ENCODE measurements at places on chromosomes 1 and 21.

DNA sequence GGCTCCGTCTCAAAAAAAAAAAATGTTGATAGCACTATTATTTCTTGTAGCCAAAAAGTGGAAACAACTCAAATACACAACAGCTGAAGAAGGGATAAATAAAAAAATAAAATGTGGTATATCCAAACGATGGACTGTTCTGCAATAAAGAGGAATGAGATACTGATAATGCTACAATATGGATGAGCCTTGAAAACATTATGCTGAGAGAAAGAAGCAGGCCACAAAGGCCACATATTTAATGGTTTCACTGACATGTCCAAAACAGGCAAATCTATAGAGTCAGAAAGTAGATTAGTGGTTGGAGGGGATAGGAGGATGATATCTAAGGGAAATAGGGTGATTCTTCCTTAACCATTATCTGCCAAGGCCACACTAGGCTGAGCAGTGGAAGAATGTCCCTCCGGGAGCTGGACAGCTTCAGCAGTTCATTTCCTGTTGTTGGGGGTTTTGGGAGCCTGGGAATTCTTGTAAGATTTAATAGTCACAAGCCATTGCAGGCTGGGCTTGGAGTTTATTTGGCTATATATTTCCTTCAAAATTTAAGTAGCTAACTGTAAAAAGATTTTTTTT, 53.5 kb downstream of the ST3GAL3 start:
- DNase-seq, result no peak

- DNase-seq, result no peak
Measured at GRCh38 chr21:39788383-39788782, 43.4 kb downstream of the IGSF5 start.

GRCh38 chr21:28604946-28605537, 387.6 kb downstream of the LTN1 start:
- DNase-seq, result no peak

DNA sequence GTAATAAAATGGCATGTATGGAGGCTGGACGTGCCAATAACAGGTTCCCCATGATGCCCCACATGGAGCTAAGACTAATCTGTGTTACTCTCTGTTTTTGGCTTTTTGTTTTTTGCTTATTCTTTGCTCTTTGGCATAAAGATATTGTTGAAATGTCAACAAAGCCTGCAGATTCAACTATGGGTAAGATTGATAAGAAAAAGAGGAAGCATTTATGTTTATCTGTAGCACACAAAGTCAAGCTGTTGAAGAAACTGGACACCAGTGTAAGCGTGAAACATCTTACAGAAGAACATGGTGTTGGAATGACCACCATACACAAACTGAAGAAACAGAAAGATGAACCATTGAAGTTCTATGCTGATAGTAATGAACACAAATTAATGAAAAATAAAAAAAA, 402.7 kb downstream of the LTN1 start:
- no peak for DNase-seq

GRCh38 chr1:149916193-149916897, 1.3 kb downstream of the SV2A start:
- no peak for DNase-seq

DNA sequence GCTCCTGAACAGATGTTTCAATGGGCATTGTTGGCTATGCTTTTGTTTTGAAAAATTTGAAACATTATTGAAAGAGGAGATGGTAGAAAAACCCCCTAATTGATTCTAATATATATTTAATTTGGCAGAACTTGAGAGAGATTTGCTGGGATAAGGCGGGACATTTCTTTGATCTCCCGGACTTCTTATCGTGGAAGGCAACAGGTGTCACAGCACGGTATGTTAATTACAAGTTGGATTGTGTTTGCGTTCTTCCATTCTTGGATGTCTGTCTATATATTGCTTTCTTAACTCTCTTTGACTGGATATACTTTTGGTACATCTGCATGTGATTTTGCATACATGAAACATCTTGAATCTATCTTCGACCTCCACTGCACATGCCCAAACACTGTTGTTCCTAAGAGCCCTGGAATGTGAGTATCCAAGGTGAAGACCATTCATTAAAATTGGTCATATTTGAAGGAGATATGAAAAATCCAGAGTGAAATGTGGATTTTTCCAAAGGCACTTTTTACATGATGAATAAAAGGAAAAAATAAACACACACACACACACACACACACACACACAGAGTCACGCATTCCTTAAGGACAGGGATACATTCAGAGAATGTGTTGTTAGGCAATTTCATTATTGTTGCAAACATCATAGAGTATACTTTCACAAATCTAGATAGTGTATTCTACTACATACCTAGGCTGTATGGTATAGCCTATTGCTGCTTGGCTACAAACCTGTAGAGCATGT, 81.9 kb downstream of the FGGY start:
- DNase-seq, result no peak

DNA sequence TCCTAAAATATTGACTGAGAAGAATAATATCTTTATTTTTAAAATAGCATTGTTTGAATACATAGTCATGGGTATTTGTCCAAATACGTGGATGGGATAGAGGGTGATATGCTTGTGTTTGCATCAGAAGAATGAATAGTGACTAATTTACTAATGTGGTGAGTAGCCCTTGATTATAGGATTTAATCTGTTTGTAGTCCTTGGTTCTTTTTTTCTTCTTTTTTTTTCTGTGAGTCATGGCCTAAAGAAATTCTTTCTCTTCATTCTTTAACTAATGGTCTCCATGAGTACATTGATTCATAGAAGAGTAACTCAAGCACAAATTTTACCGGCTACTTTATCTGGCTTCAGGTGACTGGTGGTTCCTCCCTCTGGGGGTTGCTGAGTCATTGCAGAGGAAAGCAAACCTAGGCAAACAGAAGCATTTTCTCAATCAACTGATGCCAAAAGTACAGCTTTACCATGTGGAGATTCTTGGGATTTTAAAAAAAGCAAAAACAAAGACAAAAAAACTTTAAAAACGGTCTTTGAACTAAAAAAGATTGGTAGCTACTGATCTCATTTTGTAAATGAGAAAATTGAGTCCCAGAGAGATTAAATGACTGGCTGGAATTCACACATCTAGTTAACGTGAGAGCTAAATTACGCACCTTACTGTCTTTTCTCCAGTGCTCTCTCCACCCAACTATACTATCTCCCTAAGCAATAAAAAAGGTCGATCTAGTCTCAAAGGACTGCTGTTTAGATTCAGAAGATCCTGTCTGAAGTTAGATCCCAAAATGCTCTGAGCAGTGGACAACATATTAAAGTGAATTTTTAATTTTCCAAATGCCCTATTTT, 40.5 kb downstream of the AK5 start:
- DNase-seq, result no peak

DNA sequence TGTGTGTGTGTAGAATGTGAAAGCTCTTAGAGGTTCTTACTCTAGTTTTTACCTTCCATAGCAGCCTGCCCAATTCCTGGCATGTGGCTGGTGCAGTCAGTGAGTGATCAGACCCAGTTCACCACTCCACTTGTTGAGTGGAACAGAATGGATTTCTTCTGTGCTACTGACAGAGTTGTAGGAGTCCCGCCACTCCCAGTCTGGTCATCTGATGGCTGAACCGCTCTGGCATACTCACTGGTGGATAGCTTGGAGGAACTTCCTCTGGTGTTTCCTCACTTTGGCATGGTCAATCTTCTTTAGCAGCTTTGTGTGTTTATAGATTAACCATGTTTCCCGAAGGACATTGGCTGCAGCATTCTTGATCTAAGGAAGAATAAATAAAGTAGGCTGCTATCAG, 106.7 kb upstream of the ADAR start:
- no peak for DNase-seq

GRCh38 chr1:98342566-98342965, 319.0 kb upstream of the SNX7 start:
- DNase-seq, result no peak

DNA sequence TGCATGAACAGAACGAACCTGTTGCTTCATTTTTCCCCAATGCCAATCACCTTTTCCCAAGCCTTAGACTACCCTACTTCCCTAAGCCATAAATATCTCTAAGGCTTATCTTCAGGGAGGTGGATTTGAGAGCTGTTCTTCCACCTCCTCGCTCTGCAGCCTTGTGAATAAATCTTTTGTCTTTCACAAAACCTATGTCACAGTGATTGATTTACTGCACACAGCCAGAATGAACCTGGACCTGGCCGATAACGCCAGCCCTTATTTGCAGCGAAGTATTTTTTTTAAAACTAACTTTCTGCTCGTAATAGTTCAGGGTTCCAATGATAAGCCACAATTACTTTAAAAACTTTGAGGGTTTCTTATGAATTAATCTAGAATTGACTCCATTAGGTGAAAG, 632.6 kb downstream of the PTPRU start:
- no peak for DNase-seq

DNA sequence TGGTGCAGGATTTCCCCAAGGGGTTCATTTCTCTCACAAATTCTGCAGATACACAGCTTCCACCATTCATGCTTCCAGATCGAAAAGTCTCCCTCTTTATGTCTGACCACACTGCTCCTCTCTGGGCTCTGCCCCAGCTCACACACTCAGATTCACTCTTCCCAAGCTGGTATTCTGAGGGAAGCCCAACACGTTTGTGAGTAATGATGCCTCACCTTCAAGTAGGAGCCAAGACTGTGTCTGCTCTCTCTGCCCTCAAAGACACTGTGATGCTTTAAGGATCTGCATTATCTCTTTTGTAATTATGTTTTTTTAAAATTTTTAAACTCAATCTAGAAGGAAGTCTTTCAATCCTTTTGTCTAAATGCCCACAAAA, 19.8 kb downstream of the PRAMEF11 start:
- DNase-seq, result no peak

GRCh38 chr1:8116894-8117264, 90.8 kb upstream of the ERRFI1 start:
- no peak for DNase-seq

DNA sequence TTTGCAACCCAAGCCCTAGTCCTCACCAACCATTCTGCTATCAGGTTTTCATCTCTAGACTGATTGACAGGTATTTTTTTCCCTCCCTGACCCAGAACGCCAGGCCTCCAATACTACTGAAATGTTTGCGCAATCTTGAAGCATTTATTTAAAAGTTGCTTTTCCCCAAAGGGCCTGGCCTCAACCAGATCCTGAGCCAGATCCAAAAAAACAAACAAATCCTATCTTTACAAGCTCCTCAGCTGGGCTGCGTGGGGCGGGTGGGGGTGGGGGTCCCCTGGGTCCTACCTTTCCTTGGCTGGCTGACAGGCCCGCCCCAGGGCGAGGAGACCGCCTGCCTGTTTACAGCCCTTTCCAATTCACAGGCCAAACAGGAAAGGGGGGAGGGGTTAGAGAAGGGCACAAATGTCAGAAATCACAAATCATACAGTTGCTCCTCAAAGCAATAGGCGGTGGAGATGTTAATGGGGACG, 98.8 kb downstream of the FOXD2 start:
- no peak for DNase-seq

- no peak for DNase-seq
Measured at GRCh38 chr1:208747979-208748378, 503.8 kb upstream of the PLXNA2 start.

DNA sequence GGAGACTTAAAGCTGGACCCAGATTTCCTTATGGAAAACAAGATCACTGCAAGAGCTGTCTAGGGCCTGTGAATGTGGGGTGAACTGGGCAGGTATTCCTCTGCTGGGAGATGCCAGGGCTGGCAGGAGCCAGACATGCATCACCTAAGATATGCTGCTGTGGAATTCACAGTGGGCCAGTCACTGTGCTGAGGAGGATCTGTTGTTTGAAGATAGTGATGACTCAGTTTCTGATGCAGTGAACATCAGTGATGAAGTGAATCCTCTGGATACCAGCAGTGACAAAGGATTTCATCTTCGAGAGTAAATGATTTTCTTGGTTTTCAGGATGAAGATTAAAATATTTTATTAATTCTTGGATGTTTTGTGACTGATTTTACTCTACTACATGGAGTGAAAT, 29.9 kb upstream of the CAMSAP2 start:
- no peak for DNase-seq

GRCh38 chr1:43270421-43271095, 775 bp downstream of the TMEM125 start:
- no peak for DNase-seq

- DNase-seq, result no peak
Measured at GRCh38 chr1:47201179-47201578, 11.3 kb upstream of the PDZK1IP1 start.

GRCh38 chr1:8765198-8765597, 52.2 kb downstream of the RERE start:
- no peak for DNase-seq

GRCh38 chr1:48744032-48744431, 32.7 kb downstream of the BEND5 start:
- no peak for DNase-seq

DNA sequence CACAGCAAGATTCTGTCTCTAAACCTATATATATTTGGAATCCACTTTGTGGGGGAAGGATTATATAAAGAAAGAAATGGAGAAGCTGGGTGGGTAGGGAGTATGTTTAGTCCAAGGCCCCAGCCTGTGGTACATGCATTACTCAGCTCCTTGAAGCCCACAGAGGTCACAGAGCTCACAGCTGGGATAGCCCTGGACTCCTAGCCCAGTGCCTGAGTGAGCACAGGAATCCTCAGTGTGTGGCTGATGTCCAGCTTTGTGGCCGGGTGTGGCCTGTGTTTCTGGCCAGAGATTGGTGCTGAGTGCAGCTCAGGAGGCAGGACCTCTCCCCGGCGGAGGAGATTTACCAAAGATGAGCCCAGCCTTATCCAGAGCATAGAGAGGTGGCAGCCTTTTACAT, 7.6 kb downstream of the CAPN9 start:
- no peak for DNase-seq

DNA sequence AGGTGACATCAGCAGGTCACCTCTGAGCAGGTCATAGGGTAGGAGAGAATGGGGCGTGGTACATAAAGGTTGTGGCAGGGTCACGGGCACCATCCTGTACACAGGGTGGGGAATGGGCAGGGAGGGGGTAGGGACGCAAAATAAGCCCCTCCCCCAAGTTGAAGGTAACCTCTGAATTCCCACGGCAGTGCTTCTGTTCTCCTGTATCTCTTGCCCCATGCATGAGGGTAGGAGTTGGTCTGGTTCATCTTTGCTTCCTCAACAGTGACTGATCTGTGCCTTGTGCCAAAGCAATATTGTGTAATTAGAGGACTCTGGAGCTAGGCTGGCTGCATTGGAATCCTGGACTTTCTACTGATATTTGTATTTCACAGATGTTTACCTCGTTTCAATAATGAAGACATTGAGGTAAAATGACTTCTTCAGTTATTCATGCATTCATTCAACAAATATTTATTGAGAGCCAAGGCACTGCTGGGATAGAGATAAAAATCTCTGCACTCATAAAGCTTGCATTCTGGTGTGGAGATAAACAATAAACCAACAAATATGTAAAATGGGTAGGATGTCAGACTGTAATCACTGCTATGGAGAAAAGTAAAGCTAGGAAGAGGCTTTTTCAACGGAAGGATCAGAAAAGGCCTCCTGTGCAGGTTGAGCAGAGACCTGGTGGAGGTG, 18.4 kb upstream of the GFI1 start:
- DNase-seq, result no peak

All from immature natural killer cell (primary cell).